Right lung (tissue), 10 donors: ENCODE measurements at places on chromosomes 2 and 18. TPM values are rescaled to one million over a fixed set of nuclear protein-coding genes. Genes with fewer than 3 reads are reported as not detected.

Gene FAM228B
- polyA plus RNA-seq: 22.2 TPM

Gene GORASP2
- 83.8 TPM for polyA plus RNA-seq

Gene STK11IP
- 29.7 TPM for polyA plus RNA-seq

Gene SP140L
- polyA plus RNA-seq: 14.0 TPM

Gene SLC4A3
- polyA plus RNA-seq: 7.1 TPM

Gene MRPL33
- 129 TPM for polyA plus RNA-seq
